ENCODE measurements at places on chromosomes 2 and 18. TPM values are rescaled to one million over a fixed set of nuclear protein-coding genes. Genes with fewer than 3 reads are reported as not detected.

DNA sequence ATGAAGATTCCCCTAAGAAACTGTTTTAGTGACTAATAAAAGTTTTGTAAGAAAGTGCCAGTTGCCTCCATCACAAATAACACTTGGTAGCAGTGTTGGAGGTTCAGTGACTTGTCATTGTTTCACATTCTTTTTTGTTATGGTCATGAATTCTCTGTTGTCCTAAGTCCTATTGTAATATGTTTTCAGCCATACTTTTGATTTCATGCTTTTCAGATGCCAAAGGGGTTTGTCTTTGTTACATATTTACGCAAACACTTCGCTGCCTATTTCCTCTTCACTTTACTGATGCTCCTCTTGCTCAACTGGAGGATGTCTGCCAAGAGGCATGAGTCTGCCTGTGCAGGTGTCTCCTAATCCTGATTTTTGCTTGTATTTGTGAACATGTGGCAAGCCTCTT, 66.6 kb downstream of the PHLPP1 start:
- DNase-seq: no peak

The PLCD4 gene
- polyA plus RNA-seq: 28.4 TPM

DNA sequence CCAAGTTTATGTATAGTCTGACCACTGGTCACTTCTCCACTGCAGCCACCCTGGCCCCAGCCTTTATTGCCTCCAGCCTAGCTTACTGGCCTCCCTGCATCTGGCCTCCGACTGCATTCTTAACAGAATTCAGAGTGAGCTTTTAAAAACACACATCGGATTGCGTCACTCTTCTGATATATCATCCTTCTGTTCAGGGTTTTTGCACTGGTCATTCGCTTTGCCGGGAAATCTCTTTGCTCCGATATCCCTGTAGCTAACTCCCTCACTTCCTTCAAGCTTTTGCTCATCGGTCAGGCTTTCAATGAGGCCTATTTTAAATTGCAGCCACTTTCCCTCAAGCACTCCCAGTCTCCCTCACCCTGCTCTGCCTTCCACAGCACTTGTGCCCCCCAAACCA, 101.6 kb upstream of the DLX2 start:
- DNase-seq: no peak

DNA sequence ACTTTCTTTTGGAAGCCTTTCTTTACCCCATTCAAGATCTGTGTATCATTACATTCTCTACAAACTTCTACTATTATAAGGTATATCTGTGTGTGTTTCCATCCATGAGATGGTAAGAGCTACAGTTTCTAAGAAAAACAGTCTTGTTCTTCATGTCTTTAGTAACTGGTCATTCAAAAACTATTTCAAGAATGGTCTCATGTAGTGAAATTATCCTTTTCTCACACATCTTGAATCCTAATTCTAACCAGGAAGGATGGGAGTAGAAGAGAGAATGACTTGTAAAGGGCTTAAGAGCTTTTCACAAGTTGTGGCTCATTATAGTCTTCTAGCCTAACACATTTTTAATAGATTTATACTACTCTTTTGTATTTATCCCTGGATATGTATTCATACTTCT, 47.3 kb downstream of the ROCK1 start:
- DNase-seq: no peak

- no peak for DNase-seq
Measured at GRCh38 chr2:41994661-41995060, 53.2 kb upstream of the PKDCC start.

DNA sequence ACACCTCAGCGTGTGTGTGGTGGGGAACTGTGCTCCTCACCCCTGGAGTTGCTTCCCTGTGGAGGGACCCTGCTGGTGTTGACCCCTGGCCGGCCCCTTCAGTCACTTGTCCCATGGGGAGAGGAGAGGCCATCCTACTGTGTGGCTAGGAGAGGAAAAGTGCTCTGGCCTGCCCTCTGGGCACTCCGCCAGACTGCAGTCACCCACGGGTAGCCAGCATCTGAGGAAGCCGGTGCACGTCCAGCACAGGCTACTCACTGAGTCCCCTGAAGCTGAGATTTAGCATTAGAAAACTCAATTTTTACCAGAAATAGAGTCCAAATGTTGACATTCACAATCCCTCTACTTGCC, 211.5 kb upstream of the RAB6C start:
- no peak for DNase-seq

The SLC9A4 gene
- polyA plus RNA-seq: 0.22 TPM

- DNase-seq: no peak
Measured at GRCh38 chr2:237629739-237630138, 2.4 kb downstream of the LRRFIP1 start.
